ENCODE measurements at places on chromosomes 7 and 10. TPM values are rescaled to one million over a fixed set of nuclear protein-coding genes. Genes with fewer than 3 reads are reported as not detected.
A peak's percentile ranks its signal among the peaks of the same experiment; 100 is the strongest.

- no peak for ATAC-seq
Observed at GRCh38 chr10:3433988-3434387, 261.4 kb upstream of the PITRM1 start.

DNA sequence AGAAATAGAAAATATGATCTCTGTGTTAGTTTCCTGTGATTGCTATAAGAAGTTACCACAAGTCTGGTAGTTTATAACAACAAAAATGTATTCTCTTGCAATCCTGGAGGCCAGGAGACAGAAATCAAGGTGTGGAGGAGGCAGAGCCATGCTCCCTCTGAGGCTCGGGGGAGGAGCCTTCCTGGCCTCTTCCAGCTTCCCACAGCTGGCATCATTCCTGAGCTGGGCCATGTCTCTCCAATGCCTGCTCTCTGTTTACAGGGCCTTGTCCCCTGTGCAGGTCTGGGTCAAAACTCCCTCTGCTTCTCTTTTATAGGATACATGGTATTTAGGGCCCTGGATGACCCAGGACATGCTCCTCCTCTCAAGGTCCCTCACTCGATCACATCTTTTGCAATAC is 81.3 kb upstream of the RET start:
- ATAC-seq = no peak

- ATAC-seq = no peak
Observed at GRCh38 chr10:114288424-114289095, 49.5 kb downstream of the VWA2 start.

DNA sequence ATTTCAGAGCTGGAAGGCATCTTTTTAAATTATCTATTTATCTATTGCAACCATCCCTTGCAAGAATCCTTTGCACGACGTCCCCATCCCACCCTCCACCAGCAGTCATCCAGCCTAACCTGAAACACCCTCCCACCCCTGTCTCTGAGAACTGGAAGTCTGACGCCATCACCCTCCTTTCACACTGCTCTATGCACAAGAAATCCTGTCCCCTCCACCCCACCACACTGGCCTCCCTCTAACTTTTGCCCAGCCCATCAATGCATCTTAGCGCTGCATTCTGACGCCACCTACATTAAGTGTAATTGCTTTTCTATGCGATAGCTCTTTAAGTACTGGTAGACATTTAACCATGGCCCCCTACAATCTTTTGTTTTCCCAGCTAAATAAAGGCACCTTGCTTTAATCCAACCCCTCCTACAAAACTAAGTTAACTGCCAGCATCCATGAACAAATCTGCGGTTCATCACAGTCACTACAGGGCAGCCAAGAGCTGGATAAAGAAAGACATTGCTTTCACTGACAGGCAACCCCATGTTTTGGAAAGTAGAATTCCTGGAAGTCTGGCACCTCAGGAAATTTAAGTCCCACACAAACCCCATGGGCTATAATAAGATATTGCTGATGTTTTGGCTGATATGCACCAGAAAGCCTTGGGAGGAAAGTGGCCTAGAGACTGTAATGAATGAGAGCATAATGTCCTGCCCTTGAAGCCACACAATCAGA is 128.0 kb downstream of the GLI3 start:
- ATAC-seq = no peak

DNA sequence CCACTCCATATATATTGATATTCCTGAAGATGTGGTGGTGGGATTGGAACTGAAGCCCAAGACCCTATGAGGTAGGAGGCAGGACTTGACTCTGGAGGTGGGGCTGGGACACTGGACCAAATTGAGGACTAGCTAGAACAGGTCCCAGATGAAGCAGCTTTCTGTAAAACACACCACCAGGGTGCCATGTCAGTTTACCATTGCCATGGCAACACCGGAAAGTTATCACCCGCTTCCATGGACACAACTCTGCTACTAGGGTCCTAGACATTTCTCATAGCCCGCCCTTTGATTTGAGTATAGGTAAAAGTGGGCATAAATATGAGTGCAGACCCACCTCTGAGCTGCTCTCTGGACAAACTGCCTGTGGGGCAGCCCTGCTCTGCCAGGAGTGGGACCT is 490.5 kb upstream of the PFKP start:
- ATAC-seq = no peak

DNA sequence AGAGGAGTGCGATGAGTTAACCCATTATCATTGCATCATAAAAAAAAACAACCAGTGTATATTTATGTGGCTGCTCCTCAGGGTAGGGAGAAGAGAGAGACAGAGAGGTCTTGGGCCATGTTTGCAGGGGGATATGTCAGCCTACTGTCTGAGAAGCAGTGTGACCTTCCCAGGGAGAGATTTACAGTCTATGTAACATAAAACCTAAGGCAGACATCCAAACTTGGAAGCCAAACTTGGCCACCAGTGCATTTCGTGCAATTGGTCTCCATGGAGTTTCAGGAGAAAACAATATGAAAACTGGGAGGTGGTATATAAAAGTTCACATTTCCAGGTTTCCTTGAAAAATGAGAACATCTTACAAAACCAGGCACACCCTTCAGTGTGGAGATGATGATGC is 85.9 kb upstream of the CXCL12 start:
- no peak for ATAC-seq

DNA sequence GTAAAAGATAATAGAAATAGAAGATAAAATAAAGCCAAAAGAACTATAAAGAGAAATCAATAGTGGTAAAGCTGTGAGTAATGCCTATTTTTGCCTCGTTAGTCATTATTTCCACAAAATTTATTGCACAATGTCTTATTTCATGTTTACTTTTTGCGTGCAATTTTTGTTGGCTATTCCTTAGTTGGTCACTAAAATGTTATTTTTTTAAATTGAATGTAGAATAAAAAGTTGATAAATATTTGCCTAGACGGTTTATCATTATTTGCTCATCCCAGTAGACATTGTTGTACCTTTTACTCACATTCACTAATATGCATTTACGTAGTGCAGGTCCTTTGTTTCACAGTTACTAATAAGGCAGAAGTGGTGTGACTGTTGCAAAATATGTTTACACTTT is 227.8 kb upstream of the BMPER start:
- no peak for ATAC-seq

GRCh38 chr10:18409599-18410397 is 241.6 kb downstream of the NSUN6 start:
- no peak for ATAC-seq

GRCh38 chr7:42247301-42247700 is 10.3 kb upstream of the GLI3 start:
- ATAC-seq = no peak

DNA sequence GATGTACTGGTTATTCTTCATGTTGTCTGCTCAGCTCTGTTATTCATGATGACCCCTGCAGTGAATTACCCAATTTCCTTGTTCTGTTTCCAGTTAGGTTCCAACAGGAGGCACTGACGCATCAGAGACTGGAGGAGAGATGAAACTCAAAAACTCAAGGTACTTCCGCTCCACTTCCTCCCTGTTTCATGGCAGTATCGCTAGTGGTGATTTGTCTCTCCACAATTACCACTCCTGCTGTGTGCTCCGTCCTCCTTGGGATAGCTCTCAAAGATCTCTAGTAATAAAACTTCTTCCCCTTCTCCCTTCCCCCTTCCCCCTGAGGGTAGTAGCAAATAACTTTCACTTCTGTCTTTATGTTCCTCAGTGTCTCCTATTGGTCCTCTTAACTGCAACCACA is 107.4 kb upstream of the ABCB5 start:
- no peak for ATAC-seq

DNA sequence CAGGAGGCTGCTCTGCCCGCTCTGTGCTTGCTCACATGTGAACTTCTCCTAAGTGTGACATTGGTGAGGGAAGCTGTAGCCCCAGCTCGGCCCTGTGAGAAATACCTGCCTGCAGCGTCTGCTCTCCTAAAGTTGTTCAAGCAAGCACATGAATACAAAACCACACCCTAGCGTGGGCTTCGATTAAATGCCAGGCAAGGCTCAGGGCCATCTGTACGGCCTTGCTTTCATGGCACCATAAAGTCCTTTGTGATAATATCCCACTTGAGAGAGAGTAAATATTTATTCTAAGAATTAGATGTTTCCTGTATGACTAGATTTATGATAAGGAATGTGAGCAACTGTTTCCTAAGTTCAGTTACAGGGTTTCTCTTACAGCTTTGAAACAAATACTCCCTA is 262.8 kb upstream of the KLF14 start:
- ATAC-seq = no peak

GRCh38 chr10:104045151-104046089 is 40.3 kb downstream of the COL17A1 start:
- ATAC-seq = peak; percentile 56

GRCh38 chr7:117605712-117606111 is 125.9 kb downstream of the CFTR start:
- ATAC-seq = no peak

DNA sequence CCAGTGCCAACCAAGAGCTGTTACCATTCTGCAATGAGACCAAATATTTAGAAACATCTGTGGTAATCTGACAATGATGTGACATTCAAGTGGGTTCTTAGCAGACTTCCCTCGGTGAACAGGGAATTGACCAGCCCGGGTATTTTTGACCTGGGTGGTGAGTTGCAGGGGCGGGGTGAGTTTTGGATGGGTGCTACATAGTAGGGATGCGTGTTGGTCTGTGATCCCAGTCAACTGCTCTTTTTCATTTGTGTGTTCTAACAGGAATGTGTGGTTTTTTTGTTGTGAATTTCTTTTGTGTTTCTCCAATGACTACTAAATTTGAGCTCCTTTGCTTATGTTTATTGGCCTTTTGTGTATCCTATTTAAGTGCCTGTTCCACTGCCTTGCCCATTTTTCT is 273.6 kb upstream of the HABP2 start:
- no peak for ATAC-seq

GRCh38 chr7:78020874-78021249 is 222.3 kb downstream of the PHTF2 start:
- no peak for ATAC-seq

DNA sequence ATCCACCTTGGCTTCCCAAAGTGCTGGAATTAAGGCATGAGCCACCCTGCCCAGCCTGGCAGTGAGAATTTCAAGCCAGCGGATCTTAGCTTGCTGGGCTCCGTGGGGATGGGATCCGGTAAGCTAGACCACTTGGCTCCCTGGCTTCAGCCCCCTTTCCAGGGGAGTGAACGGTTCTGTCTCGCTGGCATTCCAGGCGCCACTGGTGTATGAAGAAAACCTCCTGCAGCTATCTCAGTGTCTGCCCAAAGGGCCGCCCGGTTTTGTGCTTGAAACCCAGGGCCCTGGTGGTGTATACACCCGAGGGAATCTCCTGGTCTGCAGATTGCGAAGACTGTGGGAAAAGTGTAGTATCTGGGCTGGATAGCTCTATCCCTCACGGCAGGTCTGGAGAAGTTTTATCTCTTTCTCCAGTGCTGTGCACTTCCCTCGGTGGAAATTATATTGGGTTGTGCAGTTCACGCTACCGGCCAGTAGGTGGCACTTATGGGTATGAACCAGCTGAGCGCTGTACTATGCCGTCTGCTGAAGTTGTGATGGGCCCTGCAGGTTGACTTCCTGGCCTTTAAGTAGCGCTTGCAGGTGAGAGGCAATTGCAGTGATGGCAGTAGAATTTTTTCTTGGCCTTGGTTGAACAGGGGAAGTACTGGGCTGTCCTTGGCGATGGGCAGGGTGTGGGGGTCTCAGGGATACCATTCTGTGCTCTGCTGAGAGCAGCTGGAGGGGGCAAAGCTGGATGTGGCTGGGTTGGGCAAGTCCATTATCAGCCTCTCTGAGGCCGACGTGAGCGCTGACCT is 138.0 kb upstream of the MTPN start:
- ATAC-seq = peak; percentile 75

DNA sequence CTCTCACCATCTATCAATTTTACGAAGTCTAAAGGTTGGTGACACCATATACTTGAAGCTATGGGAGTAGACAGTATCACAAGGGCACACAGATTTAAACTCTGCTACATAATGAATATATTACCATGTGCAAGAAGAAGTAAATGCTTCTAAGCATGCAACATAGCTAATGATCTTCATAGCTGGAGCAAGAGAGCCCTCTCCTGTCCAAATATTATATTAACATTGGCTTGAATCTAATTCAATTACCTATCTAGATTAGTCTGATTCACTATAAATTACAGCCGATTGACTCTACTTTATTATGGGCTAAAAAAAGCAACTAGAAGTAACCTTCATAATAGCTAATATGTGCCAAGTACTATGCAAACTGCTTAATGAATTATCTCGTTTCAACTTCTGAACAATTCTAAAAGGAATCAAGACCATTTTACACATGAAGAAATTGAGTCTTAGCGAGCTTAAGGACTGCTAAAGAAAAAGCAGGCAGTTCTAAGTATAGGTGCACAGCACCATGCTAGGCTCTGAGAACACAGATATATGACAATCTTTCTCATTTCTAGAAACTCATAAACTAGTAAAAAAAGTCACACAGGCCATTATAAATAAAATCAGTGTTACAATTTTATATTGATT is 21.9 kb downstream of the FRA10AC1 start:
- ATAC-seq = peak; percentile 30

Gene PPP1R3A
- not detected for total RNA-seq

Gene SPDYE1
- total RNA-seq = 0.30 TPM

Gene ACTL6B
- not detected for total RNA-seq

Gene PAX4
- not detected for total RNA-seq

Gene CFTR
- total RNA-seq = 2.3 TPM

Gene NHLRC2
- 14.9 TPM for total RNA-seq

All from motor neuron (in vitro differentiated cells).